ENCODE measurements at places on chromosomes 11 and 22.

DNA sequence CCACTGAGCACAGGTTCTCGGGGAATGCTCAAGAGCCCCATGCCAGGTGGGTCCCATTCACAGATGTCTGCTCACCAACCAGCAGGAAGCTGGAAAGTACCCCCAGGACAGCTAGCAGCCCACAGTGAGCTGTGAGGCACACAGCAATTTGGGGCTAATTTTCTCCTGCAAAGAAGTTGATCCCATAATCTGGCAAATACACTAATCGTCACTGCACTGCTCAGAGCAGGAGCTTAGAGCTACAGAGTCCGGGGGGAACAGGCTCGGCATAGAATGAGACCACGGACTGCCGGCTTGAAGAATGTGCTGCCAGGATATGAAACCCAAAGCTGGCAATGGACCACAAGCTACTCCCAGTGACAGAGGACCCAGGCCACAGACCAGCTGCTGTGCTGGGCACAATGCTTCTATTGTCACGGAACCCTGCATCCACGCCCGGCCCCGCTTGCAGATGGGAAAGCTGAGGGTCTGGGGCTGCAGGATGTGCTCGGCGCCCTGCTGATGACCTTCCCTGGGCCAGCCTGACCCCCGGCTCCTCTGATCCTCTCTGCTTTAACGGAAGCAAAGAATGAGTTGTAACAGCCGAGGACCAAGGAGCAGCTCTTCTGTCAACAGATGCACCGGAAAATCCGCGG is 239.7 kb downstream of the CTTN start:
- no peak for DNase-seq

- DNase-seq, result no peak
Observed at GRCh38 chr11:68127714-68128681, 6.8 kb upstream of the CHKA start.

DNA sequence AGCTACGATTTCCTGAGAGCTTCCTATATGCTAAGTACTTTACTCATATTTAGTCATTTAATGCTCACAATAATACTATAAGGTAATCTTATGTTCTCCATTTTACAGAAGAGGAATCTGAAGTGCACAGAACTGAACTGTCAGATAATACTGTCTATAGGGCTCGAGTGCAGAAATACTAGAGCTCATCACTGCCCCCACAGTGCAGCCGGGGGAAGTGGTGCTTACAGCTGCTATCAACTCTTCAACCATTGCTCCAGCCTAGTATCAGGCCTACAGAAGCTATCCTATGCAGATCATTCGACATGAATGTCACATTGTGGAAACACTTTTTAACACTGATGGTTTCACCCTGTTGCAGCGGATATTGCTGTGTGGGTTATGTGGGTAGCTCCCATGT is 929.9 kb downstream of the NTM start:
- DNase-seq, result no peak

DNA sequence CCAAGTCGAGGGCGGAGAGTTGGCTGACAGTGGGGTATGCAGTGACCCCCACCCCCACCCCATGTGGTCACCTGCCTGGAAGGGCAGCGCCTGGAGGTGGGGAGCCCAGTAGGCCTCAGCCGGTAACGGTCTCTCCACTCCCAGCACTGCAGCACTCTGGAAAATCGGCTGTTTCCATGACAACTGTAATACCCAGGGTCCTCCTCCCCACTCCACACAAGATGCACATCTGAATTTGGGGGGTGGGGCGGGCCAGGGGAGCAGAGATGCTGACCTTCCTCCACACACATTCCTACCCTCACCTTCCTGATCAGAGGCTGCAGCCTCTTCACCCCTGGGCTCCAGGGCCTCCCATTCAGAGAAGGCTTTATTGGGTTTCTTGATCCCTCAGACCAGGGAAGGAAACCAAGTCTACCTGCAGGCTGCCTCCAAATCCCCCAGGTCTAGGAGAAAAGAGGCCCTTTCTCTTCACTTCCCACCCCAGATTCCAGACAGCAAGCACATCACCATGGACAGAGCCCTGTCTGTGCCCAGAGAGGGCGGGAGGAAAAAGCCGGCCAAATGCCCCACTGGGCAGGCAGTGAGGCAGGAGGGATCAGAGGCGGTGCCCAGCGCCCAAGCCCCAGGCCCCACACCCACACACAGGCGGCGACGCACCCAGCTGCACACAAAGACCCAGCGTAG is 46.5 kb downstream of the SLC22A12 start:
- DNase-seq, result no peak

GRCh38 chr22:27352426-27352825 is 449.1 kb downstream of the MN1 start:
- DNase-seq, result no peak

DNA sequence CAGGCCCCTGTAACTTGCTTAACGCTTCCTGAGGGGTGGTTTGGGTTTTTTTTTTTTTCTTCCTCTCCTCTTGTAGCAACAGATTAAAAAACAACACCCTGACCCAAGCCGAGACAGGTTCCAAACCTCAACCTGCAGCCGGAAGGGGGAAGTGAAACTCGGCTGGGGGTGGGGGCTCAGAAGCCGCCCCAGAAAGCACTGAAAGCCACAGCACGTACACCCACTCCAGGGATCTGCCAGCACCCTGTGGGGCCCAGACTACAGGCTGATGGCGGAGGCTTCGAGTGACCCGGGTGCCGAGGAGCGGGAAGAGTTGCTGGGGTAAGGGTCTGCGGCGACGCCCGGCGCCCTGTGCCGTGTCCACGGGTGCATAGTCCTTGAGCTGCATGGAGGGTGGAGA is at the start of gene LSP1:
LSP1 (plus strand) TSS at position 208 of the 400 bp plus-strand sequence; CDS start at position 269, 61 bp downstream.
- DNase-seq, result no peak

DNA sequence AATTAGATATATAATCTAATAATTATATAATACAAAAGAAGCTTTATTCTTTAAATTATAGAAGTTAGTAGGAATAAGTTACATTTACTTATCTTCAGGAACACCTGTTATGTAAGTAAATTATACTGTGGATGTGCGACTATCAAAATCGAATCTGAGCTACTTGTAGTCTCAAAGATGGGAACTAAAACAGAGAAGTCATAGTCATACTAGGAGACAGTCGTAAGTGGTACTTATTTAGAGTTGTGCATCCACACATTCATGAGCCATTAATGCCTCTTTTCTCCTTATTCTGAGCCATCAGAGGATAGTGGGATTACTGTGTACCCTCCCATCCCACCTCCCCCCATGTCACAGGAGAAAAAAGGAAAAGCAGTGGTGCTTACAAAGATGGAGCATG is 114.4 kb downstream of the CADM1 start:
- DNase-seq, result no peak

DNA sequence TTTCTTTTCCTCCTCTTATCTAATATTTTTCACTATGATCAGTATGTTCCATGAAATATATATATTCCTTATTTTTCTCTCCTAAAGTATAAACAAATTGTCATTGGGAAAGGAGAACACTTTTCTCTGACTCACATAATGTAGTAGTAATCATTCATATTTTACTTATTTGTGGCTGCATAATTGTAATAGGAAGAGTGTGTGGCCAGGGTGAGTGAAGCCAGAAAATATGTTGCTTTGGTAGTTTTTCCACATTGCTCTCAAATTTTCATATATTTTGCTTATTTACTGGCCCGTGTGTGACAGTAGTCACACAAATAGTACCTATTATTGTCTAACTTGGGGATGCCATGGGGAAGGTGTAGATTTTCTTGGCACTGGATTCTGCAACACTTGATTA is 172.1 kb downstream of the DYNC2H1 start:
- no peak for DNase-seq

- DNase-seq, result no peak
Observed at GRCh38 chr11:80783561-80783960, 1342.7 kb upstream of the TENM4 start.

DNA sequence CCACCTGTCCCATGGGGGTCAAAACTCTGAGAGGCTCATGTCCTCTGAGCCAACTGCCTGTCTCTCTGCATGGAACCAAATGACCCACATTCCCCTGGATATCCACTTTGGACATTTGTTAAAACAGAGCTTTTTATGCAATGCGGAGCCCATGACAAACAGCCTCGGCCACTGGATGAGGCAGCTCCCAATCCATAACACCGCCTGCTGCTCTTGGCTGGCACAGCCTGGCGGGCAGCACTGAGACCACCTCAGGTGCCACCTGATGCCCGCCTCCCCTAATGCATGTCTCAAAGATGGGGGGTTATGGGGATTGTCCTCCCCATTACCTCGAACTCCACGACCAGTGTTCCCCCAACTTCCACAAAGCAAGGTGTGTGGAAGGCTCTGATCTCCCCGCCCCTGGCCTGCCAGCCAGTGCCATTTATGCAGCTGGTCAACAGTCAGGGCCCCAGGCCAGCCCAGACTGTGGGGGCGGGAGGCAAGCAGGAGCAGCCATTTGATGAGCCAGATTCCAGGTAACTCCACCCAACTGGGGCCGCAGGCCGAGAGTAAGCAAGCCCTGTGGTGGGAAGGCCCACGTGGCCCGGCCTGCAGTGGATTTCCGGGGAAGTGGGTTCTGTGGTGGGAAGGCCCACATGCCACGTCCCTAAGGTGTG is 84.2 kb downstream of the PHF21B start:
- no peak for DNase-seq

- peak; percentile 16 for DNase-seq
Observed at GRCh38 chr11:112881461-112881860, 79.8 kb upstream of the NCAM1 start.

- DNase-seq, result no peak
Observed at GRCh38 chr11:794013-794765, 3.9 kb downstream of the SLC25A22 start.

- DNase-seq, result no peak
Observed at GRCh38 chr11:9775398-9775779, 111.5 kb downstream of the SWAP70 start.

DNA sequence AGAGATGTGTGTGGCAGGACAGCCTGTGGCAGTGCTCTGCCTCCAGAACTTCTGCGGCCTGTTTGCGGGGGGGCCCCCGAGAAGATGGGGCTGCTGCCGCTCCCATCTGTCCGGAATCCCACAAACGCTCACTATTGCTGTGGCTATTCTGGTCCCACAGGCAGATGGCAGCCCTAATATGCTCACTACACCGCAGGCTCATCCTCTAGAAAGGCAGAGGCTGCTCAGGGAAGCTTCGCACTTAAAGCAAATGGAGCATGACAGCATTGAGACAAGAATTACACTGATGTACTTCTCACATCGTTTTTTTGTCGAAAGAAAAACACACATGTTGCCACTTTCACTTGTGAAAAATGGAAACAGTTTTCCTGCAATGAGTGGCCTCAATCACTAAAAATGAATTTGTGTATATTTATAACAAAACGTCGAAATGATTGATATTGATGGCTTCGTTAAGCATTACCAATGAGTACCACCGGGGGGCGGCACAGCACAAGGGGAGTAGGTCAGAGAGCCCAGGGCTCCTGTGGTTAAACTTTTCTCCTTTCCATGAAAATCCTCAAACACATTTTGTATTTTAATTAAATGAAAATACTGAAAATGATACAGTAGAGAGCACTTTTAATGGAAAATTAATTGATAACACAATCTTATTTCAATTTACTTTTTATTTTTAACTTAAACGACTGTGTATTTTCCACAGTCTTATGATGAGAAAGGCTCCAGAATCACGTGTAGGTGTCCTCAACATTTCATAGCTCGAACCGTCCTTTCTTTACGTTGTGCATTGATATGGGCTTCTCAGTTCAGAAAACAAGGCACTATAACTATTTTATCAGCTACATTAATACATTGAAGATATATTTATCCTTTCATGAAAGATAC is 69.1 kb downstream of the CTTN start:
- peak; percentile 28 for DNase-seq

DNA sequence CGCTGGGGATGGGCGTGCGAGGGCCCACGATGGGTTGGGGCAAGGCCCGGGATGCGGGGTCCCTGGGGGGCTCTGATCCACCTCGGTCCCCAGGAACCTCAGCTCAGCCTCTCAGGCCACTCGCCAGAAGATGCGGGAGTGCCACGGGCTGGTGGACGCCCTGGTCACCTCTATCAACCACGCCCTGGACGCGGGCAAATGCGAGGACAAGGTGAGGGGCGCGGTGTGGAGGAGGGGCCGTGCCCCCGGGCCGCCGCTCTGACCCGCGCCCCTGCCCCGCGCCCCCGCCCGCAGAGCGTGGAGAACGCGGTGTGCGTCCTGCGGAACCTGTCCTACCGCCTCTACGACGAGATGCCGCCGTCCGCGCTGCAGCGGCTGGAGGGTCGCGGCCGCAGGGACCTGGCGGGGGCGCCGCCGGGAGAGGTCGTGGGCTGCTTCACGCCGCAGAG is 6.3 kb downstream of the PKP3 start:
- no peak for DNase-seq

- no peak for DNase-seq
Observed at GRCh38 chr11:73961321-73961720, 10.5 kb downstream of the DNAJB13 start.

DNA sequence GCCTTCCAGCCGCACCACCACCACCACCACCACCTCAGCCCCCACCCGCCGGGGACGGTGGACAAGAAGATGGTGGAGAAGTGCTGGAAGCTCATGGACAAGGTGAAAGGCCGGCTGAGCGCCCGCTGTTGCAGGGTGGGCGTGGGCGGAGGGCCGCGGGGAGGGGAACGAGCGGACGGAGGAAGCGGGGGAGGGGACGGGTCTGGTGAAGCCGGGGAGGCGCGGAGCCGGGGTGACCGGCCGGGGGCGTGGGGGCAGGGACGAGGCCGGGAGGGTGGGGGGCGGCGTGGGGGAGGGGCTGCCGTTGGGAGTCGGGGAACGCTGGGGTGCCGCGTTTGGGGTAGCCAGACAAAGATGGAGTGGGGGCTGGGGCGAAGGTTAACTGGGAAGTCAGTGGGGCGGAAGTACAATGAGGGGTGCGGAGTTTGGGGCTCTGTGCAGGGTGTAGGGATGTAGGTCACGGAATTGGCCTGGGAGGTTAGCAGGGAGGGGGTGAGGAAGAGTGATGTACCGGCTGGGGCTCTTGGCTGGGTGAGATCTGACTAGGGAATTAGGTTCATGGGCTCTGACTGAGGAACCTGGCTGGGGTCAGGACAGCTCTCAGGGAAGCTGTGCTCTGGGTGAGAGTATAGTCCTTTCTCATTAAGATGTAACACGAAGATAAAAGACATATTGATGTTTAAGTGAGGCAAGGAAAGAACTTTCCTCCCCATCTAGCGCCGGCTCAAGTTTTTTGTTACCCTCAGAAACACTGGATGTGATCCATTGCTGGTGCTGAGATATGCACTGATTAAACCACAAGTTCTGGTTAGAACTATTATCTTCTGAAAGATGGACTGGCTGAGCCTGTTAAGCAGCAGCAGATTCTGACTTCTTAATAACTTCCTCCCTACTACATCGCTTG is 624 bp downstream of the CBL start:
- DNase-seq, result no peak

DNA sequence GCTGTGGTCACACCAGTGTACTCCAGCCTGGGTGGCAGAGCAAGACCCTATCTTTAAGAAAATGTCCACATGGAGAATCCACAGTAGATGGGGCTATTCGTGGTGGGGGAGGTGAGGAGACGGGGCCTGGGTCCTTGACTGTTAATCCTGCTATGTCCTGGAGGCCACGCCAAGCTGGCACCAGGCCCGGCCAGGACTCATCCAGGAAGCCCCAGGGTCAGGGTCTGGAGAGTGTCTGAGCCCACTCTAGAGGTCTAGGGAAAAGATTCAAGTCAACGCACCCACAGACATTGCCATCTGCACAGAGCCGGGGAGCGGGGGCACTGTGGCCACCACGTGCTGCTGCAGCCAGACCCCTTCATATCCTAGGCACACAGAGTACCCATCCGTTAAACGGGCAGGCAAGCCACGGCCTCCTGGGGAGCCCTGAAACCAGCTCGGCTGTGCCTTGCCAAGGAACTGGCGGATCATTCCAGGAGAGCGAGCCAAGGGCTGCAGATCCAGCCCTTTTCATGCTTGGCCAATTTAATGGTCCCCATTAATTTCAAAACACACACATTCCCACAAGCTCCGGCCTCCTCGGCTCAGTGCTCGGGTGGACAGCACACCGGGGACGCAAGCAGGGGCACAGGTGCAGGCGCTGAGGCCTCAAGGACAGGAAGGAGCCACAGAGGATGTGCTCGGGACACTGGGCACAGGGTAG is 24.7 kb downstream of the MACROD1 start:
- no peak for DNase-seq

All from stromal cell of bone marrow (primary cell).